ENCODE measurements at places on chromosomes 6 and 20.

- peak; percentile 61 for DNase-seq
Observed at GRCh38 chr6:161963634-161964234, 689.9 kb upstream of the AGPAT4 start.

GRCh38 chr6:52416629-52417151, 3.5 kb upstream of the EFHC1 start:
- peak; percentile 75 for DNase-seq

DNA sequence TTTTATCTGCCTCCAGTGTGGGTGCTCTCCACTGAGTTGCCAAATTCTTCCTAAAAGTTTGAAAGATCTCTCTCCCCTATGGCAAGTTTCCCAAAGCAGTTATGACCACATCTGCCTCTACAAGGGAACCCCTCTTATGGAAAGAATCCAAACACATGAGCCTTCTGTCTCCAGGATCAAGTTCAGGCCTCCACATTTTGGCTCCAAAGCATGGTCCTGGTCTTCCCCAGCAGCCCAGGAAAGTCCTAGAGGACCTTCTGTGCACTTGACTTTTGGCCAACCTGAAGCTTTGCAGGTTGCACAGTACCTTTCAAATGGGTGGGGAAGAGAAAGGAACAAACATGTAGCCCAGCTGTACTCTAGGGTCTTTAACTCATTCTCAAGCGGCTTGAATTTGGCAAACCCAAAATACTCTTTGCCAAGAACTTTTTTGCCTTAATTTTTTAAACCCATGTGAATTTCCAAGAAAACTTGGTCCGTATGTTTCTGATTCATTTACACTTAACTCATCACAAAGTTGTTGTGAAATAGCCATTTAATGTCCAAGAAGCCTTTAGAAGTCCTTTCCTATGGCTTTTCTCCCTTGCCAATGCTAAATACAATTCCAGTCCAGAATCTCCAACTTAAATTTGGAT, 240.1 kb upstream of the TBX18 start:
- DNase-seq, result no peak

GRCh38 chr6:76843054-76843822, 620.1 kb downstream of the HTR1B start:
- DNase-seq, result no peak

GRCh38 chr6:44062105-44062770, 65.0 kb downstream of the MRPL14 start:
- no peak for DNase-seq

All from MM.1S (cell line).